ENCODE measurements at places on chromosomes 3 and 15. TPM values are rescaled to one million over a fixed set of nuclear protein-coding genes. Genes with fewer than 3 reads are reported as not detected.

- H3K27ac ChIP-seq = no peak overlapping the region
- H3K4me3 ChIP-seq = no peak overlapping the region
- H3K27me3 ChIP-seq = no peaks in the 10 kb centered on the region
- DNase-seq = no peak
Measured at GRCh38 chr3:117442566-117442965, 733.0 kb downstream of the TUSC7 start.

DNA sequence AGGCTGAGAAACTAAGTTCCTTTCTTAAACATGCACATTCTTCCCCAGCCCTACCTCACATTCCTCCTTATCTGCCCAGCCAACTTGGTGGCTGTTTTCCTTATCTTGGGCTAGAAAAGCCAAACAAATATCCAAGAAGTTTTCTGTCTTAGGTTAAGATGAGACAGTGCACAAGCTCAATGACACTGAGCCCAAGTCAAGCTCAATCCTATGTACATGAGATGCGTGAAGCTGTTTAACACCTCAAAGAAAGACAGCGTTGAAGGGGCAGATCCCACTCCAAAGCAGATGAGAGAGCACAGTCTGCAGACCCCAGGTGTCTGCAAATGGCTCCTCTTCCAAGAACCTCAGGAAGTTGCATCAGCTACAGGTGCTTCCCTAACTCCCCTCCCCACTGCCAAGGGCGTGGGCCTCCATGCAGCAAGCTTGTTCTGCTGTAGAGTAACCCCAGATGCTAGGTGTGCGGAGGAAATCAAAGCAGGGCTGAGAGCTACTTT lies 16.6 kb downstream of the LRRC2 start:
- H3K36me3 ChIP-seq = no peaks in the 10 kb centered on the region
- no peaks in the 10 kb centered on the region for H3K4me1 ChIP-seq
- no peak for DNase-seq
- no peak overlapping the region for H3K4me3 ChIP-seq

DNA sequence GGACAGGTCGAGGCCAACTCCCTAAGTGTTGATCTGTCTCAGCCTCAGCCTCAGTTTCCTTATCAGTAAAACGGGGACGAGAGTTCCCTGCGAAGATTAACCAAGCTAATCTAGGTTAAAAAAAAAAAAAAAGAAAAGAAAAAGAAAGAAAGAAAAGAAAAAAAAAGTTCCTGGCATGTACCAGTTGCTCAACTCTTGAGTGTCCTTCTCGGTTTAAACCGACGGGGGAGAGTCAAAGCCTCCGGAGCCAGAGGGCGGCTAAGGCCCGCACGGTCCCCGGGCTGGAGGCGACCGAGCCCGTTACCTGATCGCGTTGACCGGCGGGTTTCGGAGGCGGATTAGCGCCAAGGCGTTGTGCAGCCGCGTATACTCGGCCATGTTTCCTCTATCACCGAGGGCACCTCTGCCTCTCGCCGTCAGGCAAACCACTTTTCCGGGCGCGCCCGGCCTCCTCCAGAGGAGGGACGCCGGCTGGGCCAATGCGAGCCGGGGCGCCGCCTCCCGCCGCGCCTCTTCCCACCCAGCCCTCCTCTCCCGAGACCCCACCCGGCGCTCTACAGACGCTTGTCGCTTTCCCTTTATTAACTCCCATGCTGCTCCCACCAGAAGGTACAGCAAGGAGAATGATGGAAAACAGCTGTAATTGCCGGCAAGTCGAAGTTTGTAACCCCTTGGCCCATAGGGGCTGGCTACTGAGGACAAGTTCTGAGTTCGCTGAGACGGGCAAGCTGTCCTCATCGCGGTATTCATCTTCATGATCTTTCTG lies at the start of gene EHHADH:
EHHADH (minus strand) TSS at position 405 of the 766 bp plus-strand sequence; CDS start at position 378, 27 bp downstream.
- no peak within 1 kb of the TSS for H3K27ac ChIP-seq
- peak within 1 kb of the TSS; percentile 66 for H3K4me3 ChIP-seq
- H3K27me3 ChIP-seq = no peaks in the 10 kb centered on the region
- no peaks in the 10 kb centered on the region for H3K4me1 ChIP-seq
- H3K36me3 ChIP-seq = no peaks in the 10 kb centered on the region

SPATA12 gene
- not detected for polyA plus RNA-seq

RPL29 gene
- polyA plus RNA-seq = 1,520 TPM

All from aorta (tissue), 5 donors.